Caco-2 (cell line): ENCODE measurements at places on chromosomes 16 and 17. TPM values are rescaled to one million over a fixed set of nuclear protein-coding genes. Genes with fewer than 3 reads are reported as not detected.

CDH5 gene
- 0.25 and 0.26 TPM in 2 replicates for total RNA-seq

BEAN1 gene
- total RNA-seq, result not detected in 2 replicates

CACNA1G gene
- total RNA-seq, result 1.4 and 1.6 TPM in 2 replicates

SLC13A2 gene
- 0.42 and 0.57 TPM in 2 replicates for total RNA-seq

ABHD15 gene
- total RNA-seq, result 9.6 and 10.5 TPM in 2 replicates

PLD6 gene
- 7.1 and 8.0 TPM in 2 replicates for total RNA-seq

DNA sequence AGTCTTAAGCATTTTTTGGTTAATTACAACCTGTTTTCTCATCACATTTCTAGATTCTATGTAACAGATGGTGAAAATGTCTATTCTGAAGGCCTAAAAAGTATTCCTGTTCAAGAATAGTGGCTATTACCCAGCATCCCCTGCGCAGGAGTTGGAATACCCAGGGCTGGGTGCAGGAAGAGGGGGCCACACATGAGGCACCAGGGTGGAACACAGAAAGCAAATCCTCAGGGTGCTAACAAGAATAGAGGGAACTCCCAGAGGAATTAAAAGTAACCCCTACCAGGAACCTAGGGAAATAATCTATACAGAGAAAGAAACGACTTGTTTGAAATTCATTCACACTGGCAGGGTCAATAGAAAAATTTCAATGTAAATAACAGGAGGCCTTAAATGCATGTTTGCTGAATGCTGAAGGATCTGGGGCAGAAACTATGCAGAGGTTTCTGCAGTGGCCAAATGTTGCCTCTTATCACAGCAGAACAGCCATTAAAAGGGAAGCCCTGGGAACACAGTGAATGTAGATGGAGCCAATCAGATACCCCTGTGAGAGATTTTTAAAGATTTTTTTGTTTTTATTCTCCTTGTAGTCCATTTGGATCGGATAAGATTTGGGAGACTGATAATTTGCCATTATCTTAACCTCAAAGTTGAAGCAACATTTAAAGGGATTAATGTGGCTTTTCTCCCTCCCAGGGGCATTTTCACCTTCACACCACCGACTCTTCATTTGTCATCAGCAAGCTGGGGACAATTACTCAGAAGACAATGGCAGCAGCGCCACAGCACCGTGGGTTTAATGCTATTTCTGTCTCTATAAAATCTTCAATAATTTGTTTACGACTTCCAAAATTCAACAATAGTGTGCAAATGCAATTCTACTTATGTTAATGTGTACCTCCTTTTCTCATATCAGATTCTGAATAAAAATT, 196.0 kb upstream of the PSMD7 start:
- DNase-seq, result no peak

DNA sequence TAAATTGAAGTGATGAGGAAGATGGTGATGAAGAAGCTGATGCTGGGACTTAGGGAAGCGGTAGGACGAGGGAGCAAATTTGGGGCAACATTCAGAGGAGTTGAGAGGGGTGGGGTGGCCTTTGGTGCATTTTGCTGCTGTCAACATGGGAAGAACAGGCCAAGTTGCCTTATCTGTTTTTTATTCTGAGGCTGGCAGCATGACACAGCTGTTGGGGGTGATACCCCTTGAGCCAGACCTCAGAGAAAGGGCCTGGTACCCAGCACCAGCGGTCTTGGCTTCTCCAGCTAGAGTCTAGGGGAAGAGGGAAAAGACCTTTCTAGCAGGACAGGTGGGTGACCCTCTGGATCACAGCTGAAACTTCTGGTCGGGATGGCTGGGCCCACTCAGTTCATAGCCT, 4.6 kb downstream of the IGFBP4 start:
- DNase-seq, result no peak

GRCh38 chr16:22375117-22375962, 921 bp upstream of the CDR2 start:
- no peak for DNase-seq

- DNase-seq, result no peak
Observed at GRCh38 chr16:72424757-72425156, 252.8 kb upstream of the PMFBP1 start.

DNA sequence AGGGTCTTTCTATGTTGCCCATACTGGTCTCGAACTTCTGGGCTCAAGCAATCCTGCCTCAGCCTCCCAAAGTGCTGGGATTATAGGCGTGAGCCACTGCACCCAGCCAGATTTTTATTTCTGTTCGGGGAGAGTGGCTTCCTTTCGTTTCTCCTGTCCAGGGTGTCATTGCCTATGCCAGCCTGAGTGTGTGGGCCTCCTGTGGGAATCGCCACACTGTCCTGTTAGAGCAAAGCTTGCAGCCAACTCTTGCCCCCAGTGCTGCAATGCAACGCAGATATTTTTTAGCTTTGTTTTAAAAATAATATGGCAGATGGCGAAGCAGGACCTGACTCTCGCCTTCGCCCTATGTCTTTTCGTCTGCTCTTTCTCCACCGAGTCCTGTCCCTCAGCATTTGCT, 395.0 kb downstream of the SNX29 start:
- no peak for DNase-seq

- no peak for DNase-seq
Observed at GRCh38 chr17:45639297-45639849, 144.7 kb upstream of the CRHR1 start.

DNA sequence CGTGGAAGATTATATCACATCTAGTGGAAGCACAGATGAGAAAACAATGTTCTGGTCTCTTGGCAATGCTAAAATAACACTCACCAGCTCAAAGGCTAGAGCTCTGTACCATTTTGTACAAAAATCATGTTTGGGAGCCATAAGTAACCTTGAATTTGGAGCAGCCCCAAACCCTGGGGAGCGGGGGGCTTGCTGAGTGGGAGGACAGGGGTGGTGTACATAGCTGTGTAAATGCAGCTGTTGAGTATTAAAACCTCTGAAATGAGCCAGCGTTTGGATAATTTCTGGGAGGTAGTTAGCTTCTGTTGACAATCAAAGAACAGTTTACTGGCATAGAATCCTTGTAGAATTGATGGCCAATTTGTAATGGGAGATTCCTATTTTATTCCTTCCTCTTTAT, 4.3 kb downstream of the MYH8 start:
- no peak for DNase-seq

- DNase-seq, result no peak
Observed at GRCh38 chr17:42891539-42892152, 9.0 kb upstream of the G6PC1 start.

DNA sequence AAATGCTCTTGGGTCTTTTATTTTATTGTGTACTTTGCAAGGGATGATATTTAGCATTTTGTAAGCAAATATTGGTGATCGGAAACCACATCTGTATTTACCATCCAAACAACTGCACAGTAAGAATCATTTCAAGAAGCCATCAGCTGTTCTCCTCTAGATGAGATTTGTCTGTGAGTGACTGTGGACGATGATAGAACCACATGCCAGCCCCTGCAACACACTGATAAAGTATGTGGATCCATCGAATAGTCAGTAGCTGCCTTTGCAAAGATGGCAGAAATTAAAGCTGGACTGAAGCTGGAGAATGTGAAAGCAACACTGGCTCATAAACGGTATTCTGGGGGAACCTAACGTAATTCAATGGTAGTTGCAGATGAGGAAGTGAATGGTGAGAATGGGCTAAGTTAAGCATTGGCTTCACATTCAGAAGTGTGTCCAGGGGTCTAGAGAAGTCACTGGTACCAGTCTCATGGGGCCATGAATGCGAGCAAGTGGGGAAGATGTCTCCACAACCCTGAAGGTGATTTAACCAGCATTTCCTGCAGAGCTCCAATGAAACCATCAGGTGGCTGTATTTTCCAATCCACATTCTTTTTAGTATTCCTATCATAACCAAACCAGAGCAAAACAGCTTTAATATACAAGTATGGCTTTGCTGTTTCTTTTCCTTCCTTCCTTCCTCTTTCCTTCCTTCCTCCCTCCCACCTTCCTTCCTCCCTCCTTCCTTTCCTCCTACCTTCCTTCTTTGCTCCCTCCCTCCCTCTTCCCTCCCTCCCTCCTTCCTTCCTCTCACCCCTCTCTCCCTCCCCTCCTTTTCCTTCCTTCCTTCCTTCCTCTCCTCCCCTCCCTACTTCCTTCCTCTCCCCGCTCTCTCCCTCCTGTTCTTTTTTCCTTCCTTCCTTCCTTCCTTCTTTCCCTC, 169.4 kb downstream of the ABCA8 start:
- no peak for DNase-seq

- DNase-seq, result no peak
Observed at GRCh38 chr16:65066651-65067050, 55.2 kb downstream of the CDH11 start.

DNA sequence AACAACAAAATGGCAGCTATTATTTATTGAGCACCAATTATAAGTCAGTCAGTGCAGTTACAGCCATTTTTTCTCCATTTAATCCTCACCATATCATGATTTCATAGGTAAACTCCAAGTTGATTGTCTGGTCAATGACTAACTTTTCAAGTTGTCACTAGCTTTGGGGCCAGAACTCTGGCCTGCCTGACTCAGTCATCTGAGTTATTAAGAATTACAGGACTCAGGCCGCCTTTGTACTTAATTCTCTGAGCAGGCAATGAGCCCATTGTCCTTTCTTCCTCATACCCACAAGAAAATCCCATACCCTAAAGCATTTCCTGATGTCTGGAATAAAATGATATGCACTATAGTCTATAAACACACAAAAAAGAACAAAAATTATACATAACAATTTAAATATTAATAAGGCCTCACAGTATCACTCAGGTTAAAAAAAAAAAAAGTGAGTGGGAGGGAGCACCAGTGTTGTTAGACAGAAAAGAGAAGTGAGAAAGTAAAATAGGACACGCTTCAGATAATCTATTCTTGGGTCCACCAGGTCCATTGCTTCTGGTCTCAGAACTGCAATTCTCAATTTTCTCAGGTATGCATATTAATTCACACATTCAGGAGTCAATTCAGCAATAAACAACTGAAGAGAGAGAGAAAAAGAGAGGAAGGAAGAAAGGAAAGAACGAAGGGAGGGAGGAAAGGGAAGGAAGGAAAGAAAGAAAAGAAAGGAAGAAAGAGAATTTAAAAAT, 70.2 kb downstream of the SPAG9 start:
- no peak for DNase-seq

DNA sequence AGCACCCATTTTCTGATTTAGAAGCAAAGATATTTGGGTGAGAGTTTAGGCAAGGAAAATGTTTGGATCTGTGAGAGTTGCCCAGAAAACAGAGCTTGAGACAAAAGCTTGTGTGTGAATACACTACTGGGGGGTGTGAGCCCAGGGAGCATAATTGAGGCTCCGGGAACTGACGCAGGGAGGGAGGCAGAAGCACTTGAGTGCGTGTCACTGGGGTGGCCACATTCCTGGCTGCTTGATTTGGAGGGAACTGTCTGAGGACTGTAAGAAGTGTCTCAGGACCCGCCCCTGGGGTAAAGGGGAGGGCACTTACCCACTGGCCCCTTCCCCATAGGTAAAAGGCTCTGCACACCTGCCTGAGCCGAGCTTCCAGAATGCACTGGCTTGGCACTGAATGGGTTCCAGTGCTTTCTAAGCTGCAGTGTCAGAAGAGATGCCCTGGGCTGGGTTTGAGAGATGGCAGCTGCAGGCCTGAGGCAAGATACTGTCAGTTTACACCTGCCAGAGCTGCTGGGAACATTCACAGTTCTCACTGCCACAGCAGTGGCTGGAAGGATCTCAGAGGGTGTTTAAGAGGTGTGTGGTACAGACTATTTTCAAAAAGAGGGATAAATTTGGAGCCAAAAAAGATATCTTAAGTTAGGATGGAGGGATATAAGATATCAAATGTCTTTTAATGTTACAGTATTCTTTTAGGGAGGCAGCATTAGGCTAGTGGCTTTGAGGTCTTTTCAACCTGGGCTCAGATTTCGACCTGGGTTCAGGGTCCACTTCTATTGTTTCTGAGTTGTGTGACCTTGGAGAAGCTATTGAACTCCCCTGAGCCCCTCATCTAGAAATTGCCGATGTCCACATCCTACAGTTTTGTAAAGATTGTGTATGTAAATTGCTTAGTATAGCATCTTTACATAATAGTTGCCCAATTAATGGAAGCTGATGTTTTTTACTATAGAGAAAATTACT, 6.9 kb upstream of the TEX2 start:
- DNase-seq, result no peak

DNA sequence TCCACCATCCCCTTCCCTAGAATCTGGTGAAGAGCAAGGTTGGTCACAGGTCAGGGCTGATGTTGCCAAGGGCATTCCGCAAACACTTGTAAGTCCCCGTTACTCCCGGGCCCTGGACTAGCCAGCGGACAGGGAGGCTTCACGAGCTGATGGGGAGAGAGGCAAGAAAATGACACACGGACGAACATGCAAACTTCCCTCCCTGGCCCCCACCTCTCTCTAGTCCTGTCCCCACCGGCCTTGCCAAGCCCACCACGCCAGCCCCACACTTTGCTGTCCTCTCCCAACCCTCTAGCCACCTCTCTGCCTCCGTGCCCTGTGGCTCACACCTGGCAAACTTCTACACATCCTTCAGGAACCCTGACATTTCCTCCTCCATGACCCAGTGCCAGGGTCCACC, 54.8 kb downstream of the RPH3AL start:
- DNase-seq, result no peak

DNA sequence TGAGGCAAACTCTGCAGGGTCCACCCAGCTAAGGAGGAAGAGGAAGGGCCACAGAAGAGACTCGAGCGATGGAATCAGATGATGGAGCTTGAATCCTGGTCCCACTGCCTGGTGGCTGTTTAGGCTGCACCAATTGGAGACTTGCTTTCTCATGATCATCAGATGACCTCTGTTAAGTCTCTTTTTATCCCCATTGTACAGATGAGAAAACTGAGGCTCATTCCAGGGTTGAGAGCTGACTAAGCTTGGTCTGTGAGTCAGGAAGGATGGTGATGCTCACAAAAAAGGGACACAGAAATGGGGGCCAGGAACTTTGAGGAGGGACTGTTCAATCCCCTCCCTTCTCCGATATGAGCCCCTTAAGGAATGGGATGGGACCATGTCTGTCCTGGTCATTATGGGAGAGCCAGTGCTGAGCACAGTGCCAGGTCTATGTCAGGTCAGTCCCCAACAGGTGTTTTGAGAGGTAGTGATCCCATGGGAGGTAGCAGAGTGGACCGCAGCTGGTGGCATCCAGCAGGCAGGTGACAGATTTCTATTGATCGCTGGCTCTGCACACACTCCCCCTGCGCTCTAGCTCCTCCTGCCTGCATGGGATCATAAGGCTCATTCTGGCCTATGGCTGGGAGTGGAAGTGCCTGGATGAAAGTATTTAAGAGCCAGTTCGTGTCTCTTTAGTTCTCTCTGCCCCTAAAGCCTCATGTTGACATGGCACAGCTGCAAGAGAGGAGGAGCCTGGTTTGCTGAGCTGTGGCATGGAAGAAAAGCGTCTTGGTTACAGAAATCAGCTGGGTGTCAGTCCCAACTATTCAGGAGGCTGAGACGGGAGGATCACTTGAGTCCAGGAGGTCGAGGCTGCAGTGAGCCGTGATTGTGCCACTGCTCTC, 27.2 kb downstream of the SNX20 start:
- DNase-seq, result no peak

DNA sequence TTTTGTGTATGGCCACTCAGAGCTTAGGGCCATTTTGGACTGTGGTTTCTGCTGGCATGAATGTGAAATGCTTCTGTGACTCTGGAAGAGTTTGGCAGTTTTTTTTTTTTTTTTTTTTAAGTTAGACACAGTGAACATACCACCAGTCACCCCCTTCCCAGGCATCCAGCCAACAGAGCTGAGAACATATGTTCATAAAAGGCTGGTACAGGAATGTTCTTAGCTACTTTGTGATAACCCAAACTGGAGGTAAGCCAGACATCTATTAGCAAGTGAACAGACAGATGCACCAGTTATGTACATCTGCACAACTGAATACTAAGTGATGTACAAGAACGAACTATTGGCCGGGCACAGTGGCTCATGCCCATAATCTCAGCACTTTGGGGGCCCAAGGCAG, 92.7 kb downstream of the ABCC1 start:
- no peak for DNase-seq

GRCh38 chr17:80660527-80661198, 116.0 kb downstream of the RPTOR start:
- no peak for DNase-seq
